NCI-H524 (cell line): ENCODE measurements at places on chromosomes 4 and X.

- DNase-seq, result no peak
Measured at GRCh38 chrX:6930307-6930849, 217.1 kb upstream of the STS start.

DNA sequence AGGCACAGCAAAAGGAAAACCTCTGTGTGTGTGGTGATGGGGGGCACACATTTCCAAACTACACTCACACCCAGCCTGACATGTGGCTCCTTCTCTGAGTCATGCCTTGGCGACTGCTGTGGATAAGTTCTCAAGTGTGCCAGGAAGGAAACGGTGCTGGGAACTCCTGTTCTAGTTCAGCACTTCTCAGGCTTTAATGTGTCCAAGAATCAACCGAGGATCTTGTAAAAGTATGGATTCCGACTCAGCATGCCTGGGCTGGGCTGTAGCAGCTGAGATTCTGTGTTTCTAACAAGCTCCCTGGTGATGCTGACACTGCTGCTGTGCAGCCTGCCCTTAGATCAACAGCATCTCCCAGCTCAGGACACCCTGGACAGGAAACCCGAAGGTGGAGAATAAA, 20.2 kb downstream of the CLNK start:
- no peak for DNase-seq

GRCh38 chr4:85681921-85682320, 207.0 kb downstream of the ARHGAP24 start:
- DNase-seq, result no peak

GRCh38 chr4:8188743-8189550, 10.1 kb upstream of the SH3TC1 start:
- peak; percentile 99 for DNase-seq

DNA sequence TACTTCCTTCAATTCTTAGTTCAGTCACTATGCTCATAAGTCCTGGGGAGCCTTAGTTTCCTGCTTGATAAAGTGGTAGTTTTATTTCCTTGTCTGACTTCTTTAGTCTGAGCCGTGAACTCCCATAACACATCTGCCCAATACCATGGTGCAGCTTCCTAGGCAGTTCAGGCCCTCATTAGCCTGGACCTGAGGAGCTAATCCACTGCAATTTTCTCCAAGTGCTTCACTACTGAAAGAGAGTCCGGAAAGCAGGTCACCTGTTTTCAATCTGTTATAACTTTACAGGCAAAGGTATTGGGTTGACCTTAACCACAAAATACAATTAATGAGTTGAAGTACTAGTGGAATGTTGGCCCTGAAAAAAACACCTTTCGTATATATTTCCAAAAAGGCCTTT, 245.4 kb upstream of the BOD1L1 start:
- no peak for DNase-seq

DNA sequence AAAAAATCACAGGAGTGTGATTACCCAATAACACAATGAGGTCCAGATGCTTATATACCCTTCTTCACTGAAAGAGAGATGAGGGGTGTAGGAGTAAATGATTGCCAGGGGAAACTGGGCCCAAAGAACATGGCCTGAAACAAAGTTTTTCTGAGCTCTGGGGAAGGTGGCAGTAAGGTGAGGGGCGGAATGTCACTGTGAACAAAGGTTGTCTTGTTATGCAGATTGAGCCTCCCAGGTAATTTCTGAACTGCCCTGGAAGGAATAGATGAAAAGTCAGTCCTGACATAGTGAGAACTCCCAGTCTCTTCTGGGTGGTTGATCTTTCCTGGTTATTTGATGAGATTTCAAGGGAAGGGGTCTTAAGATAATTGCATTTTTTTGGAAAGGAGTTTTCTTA, 2.5 kb upstream of the TMEM47 start:
- no peak for DNase-seq

DNA sequence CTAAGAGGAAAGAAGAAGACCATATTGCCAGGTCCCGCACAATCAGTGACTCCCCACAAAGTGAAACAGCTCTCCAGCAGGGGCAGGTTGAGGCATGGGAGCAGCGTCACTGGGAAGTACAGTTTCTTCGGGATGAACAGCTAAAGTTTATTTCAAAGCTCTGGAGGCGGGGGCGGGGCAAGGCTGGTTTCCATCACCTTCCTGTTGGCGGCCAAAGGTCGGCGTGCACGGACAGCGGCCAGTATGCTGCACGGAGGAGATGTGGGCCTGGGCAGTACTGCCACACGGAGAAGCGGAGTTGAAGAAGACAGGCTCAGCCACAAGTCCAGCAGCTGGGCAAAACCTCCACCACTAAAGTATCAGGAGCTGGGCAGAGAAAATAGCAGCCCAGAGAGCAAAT, 951 bp upstream of the ZNF518B start:
- DNase-seq, result no peak

DNA sequence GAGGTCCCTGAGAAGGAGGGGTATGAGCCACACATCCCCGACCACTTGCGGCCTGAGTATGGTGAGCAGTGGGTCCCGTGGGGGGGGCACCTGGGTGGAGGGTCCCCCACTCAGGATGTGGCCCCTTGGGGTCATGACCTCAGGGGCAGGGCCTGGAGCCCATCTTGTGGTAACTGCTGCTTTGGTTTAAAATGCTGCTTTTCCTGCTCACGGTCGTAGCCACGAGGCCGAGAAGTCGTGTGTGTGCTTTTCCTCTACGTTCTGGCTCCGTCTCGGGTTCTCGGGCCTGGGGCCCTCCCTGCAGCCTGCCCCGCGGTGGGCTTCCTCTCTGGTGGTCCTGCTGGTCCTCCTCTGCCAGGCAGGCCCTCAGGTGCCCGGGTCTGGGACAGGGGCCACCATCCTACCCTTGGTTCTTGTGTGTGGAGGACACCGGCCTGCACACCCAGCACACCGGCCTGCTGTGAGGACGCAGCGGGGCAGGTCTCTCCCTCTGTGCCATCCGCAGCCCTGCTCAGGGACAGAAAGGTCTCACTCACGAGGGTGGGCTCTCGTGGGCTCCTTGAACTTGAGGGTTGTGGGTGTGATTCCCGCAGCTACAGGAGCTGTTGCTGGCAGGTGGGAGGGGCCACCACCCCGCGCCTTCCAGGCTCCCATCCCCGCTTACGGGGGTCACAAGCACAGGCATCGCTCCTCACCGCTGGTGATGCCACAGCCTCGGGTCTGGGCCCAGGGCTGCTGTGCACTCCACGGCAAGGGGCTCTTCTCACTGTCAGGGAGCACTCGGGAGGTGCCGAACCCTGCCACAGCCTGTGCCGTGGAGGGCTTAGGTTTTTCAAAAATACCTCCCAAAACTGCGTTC, 19.6 kb downstream of the UVSSA start:
- no peak for DNase-seq

- no peak for DNase-seq
Measured at GRCh38 chr4:77044461-77045150, 31.2 kb downstream of the CCNI start.
